Tibial nerve (tissue), 4 donors: ENCODE measurements at places on chromosomes 13 and 19. TPM values are rescaled to one million over a fixed set of nuclear protein-coding genes. Genes with fewer than 3 reads are reported as not detected.

The CEACAM16 gene
- not detected for total RNA-seq

The VAV1 gene
- total RNA-seq: 4.0 TPM

The LILRA1 gene
- total RNA-seq: 1.2 TPM

The ING1 gene
- 32.2 TPM for total RNA-seq

The DAZAP1 gene
- 54.0 TPM for total RNA-seq

The PSPN gene
- total RNA-seq: 3.5 TPM

The YJU2 gene
- total RNA-seq: 19.5 TPM

The CATSPERD gene
- total RNA-seq: not detected

The RASGRP4 gene
- 7.5 TPM for total RNA-seq

The CERS1 gene
- 12.8 TPM for total RNA-seq

The CYP2A7 gene
- not detected for total RNA-seq

The PLK5 gene
- total RNA-seq: 1.8 TPM

The ZNF283 gene
- total RNA-seq: 4.2 TPM

The PDX1 gene
- total RNA-seq: not detected

The TLE6 gene
- 0.44 TPM for total RNA-seq

The GARIN5A gene
- total RNA-seq: not detected

The ADGRE3 gene
- not detected for total RNA-seq

The C19orf44 gene
- 17.7 TPM for total RNA-seq

The GNA15 gene
- total RNA-seq: 22.5 TPM

The ARHGAP45 gene
- total RNA-seq: 28.4 TPM

The SPRED3 gene
- under 0.01 TPM for total RNA-seq

The ZNF221 gene
- 7.3 TPM for total RNA-seq

The IGFL2 gene
- not detected for total RNA-seq

The SHC2 gene
- 15.7 TPM for total RNA-seq

The DCLK1 gene
- 44.5 TPM for total RNA-seq

The CHMP2A gene
- total RNA-seq: 118 TPM

The PGLYRP1 gene
- not detected for total RNA-seq

The PPP6R1 gene
- 39.1 TPM for total RNA-seq

The FUT2 gene
- 0.44 TPM for total RNA-seq

The ELSPBP1 gene
- not detected for total RNA-seq

The MEIOSIN gene
- total RNA-seq: not detected

The CNN1 gene
- 23.7 TPM for total RNA-seq

The WASF3 gene
- total RNA-seq: 47.9 TPM

The VWA8 gene
- total RNA-seq: 21.6 TPM

The GRIN2D gene
- 0.59 TPM for total RNA-seq

The ZNF468 gene
- 15.1 TPM for total RNA-seq
